Activated CD4-positive, alpha-beta T cell treated with anti-CD3 and anti-CD28 coated beads, Interleukin-2, amount 50 U/mL, for 48 hours (primary cell): ENCODE measurements at places on chromosomes 5 and 9.

DNA sequence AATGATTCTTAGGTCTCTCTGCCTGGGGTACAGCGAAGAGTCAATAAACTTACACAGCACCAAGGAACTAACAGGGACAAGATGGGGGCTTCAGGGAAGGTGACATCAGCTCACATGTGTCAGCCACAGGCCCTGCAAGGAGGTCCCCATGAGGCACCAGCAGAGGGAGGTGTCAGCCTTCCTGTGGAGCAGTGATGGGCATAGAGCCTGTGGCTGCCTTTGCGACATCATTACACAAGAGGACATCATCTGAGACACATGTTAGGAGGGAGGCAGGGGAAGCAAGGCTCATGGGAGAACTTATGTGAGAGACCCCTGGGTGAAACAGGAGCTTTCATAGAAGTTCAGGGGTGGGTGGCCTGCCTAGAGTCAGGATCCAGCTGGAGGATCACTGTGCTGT, 389.6 kb downstream of the SEMA5A start:
- no peak for DNase-seq

- DNase-seq: no peak
Measured at GRCh38 chr5:126265917-126266316, 157.3 kb upstream of the GRAMD2B start.

DNA sequence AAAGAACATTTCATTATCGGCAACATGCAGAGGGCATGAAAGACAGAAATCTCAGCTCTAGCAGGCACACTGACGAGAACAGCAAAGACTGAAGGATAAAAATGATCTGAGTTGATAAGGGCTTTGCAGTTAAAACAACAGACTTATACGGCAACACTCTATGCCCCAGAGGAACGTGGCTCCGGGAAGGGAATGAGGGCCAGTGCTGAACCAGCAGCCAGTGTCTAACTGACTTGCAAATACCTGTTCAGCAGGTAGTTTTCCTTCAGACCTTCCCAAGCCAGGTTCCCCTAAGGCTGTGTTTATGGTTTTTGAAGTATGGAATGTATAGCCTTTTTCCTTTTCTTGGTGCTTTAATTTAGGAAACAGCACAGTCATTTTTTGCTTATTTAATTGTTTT, 121.3 kb upstream of the CDH18 start:
- no peak for DNase-seq

DNA sequence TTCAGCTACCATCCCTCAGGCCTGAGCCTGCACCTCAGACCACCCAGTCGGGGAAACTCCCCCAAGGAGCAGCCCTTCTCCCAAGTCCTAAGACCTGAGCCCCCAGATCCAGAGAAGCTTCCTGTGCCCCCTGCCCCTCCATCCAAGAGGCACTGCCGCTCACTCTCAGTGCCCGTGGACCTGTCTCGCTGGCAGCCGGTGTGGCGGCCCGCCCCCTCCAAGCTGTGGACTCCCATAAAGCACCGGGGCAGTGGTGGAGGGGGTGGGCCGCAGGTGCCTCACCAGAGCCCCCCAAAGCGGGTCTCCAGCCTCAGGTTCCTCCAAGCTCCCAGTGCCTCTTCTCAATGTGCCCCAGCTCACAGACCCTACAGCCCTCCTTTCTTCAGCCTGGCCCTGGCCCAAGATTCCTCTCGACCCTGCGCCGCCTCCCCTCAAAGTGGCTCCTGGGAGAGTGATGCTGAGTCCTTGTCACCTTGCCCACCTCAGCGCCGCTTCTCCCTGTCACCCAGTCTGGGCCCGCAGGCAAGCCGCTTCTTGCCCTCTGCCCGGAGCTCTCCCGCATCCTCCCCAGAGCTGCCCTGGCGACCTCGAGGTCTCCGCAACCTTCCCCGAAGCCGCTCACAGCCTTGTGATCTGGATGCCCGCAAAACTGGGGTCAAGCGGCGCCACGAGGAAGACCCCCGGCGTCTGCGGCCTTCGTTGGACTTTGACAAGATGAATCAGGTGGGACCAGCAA, 7.0 kb downstream of the FAM53C start:
- DNase-seq: no peak

DNA sequence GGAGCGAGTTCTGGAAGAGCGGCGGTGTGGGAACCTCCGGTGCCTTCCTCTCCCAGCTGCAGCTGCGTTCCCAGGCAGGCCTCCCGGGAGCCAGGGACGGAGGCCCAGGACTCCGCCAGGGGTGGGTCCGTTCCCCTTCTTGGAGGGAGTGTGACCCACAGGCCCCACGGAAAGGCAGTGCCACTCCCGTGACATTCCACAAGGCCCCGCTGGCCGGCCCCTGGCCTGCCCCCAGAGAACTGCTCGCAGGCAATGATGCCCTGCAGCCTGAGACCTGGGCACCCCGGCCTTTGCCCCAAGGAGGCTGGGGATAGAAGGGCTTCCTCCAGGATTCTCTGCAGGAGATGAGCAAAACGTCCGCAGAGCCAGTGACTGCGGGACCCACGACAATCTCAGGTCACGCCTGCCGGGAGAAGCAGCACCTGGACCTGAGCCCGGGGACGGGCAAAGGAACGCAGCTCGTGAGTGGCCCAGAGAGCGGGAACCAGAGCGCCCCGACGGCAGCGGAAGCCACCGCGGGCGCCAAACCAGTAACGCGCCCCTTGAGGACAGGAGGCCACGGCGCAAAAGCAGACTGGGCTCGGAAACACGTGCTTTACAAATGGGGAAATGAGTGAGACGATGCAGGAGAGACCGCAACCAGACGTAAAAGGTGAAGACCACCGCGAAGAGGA, 9.3 kb downstream of the OBP2B start:
- DNase-seq: peak; percentile 13

DNA sequence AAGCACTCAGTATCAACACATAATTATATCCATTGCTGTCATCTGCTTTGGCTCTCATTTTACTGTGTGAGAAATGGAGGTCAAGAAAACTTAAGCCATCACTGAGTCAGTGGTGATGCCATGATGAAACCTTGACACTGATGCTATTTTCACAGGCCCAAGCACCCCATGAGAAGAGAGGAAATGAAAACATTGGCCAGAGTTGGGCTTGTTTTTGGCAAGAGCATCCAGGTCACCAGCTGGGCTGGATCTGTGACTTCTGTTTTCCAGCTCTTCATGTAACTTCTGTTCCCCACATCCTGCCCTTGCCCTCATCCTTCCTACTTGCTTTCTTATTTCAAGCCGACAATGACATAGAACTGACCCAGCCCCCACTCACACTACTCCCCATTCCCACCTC, 10.0 kb downstream of the LCP2 start:
- no peak for DNase-seq

DNA sequence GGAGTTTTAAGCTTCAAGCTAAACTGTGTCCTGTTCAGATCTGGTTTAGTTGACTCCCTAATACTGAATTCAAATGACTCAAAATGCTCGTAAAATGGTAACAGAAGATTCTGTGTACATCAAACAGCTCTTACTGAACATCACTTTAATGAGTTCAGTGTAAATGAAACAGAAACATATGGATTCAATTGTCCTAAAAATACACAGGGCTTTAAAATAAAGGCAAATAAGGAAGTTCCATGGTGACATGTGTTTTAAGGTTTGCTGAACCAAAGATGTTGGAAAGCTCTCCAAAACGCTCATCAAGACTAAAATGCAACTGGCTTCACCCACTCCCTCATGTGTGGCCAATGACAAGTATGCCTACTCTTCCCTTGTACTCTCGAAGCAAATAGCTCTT, 340.0 kb upstream of the PIK3R1 start:
- DNase-seq: no peak

GRCh38 chr5:124923131-124923530, 176.7 kb upstream of the ZNF608 start:
- no peak for DNase-seq

GRCh38 chr5:23042226-23042625, 189.1 kb upstream of the CDH12 start:
- DNase-seq: no peak

DNA sequence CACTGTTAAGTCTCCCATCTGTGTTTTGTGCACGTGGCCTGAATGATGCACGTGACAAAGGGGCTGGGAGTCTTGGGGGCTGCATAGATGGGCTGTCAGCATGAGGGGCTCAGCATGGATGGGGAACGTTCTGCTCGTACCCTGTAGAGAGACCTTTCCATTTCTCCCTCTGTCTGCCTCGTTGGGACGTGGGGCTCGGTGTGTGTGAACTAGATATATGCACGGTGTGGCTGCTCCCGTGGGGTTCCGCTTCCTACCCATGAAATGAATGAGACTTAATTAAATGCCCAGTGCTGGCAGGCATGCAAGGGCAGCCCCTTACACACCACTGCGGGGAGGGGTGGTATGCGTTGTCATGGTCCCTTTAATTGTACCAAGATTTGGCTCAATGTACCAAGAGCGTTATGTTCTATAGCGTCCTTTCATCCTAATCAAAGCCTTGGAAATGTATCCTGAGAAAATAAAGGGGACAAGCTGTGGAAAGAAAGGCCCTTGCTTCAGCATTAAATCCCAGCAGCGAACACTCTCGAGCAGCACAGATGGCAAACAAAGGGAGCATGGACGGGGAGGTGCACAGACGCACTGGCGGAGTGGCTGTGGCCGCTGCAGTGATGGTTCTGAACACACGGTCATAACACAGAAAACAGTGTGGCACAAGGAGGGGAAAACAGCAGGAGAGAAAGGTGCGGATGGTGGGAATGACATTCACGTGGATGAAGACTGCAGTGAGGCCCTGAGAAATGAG, 66.8 kb downstream of the RASGEF1C start:
- DNase-seq: no peak

- DNase-seq: peak; percentile 65
Measured at GRCh38 chr5:177472460-177473442, 683 bp downstream of the DBN1 start.

- no peak for DNase-seq
Measured at GRCh38 chr9:124789531-124789930, 12.6 kb downstream of the OLFML2A start.

DNA sequence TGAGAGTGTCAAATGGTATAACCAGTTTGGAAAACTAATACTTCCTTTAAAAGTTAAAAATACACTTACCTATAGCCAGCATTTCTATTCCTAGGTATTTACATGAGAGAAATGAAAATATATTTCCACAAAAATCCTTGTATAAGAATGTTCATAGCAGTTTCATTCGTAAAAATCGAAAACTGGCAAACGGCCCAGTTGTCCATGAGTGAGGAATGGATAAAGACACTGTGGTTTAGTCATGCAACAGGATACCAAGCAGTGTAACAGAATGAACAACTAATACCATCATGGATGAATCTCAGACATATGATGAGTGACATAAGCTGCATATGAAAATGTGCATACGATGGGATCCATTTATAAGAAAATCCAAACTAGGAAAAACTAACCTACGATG, 136.7 kb downstream of the MACROH2A1 start:
- DNase-seq: no peak

- DNase-seq: no peak
Measured at GRCh38 chr9:77215874-77216273, 38.5 kb downstream of the VPS13A start.

GRCh38 chr5:10566543-10567068, 2.7 kb downstream of the ANKRD33B start:
- peak; percentile 1 for DNase-seq

DNA sequence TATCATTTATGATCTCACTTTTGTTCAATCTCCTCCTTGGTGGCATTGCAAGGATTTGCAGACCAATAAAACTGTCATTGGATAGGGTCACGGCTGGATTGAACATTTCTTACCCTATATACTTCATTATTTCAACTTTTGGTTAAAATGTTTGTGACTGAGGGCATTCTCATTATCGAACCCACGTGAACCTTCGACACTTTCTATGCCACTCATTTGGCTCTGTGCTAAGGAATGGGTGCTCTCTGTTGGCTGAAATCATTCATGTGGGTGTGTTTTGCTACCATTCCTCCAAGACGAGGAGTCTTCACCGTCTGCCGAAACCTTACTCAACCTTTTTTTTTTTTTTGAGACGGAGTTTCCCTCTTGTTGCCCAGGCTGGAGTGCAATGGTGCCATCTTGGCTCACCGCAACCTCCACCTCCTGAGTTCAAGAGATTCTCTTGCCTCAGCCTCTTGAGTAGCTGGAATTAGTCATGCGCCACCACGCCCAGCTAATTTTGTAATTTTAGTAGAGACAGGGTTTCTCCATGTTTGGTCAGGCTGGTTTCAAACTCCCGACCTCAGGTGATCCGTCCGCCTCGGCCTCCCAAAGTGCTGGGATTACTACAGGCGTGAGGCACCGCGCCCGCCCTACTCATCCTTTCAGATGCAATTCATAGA, 62.5 kb downstream of the CSNK1A1 start:
- no peak for DNase-seq

DNA sequence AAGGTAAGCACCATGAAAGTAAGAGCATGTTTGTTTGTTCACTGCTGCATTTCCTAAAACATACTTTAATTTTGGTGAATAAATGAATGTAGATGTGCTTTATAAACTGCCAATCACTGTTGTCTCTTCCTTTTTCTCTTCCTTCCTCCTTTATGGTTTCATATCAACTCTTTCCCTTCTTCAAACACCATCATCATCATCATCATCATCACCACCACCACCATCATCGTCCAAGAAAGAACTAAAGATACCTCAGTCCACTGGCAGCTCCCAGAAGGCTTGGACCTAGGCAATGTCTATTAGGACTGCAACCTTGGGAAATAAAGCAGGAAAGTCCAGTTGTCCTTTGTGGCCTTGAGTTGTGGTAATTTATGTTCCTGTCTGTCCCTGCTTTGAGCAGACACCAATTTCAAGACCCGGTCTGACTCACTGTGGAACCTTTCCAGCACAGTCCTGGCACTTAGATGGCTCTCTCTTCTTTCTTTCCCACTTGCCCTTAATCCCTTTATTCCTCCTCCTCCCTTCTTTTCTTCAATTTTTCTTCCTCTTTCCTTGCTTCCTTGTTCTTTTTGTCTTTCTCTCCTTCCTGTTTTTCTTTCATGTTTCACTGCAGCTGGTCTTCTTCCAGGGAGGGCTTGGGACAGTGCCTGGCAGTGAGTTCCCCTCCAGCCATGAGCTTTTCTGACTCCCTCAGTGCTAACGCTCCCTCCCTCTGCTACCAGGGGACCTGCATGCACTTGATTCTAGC, 99.3 kb downstream of the ANGPTL2 start:
- no peak for DNase-seq

DNA sequence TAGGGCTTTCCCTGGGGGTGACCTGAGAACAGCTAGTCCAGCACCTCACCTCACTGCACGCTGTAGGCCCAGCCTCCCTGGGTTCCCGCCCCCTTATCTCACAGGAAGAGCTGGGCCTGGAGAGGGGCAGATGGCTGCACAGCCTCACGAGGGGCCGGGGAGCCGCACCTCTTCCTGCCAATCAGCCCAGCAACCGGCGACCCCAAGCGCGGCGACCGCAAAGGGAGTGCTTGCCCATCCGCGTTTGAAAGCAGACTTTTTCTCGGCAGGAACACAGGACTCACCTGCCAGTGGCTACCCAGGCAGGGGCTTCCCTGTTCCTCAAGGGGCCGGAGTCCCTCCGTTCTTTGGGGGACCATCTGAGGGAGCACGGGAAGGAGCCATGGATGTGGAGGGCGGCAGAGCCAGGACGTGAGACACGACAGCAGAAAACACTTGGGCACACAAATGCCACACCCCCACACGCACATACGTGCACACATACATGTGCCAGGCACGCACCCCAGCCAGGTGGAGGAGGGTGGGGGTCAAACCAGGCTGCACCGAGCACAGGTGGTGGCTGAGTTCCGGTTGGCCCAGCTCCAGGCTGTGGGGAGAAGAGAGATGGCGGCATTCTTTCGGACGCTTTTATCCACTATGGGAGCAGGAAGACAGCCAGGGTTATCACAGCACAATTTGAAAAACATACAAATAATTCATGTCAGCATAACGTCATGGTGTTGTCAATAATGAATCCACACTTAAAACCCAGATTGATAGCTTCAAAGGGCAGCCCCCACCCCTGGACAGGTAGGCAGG, 11.3 kb downstream of the TMEM250 start:
- peak; percentile 52 for DNase-seq

- no peak for DNase-seq
Measured at GRCh38 chr9:90724112-90724511, 77.5 kb upstream of the SYK start.
